ENCODE measurements at places on chromosomes 1 and 21.

DNA sequence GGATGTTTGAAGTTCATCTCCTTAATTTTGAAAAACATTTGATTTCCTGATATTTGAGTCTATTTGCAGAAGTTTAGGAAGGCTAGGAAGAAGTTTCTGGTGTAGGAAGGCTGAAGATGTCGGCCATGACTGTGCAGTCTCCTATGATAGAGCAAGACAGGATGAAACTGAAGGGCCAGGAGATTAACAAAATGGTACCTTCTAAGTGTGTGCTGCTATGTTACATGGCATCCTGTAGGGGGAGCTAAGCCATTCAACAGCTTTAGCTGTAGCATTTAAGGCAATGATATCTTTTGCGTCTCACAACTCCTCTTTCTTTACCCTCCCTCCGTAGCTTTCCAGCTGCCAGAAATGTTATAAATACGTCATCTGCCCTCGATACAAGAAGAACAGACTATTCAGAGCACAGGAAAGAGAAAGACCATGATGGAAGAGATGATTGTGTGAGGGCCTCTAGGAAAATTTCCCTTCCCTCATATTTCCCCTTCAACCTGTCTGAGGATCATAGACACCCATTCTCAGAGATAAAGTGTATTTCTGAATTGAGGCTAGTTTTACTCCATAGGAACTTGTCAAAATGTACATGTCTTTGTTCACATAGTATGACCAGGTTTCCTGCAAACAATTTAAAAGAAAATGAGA lies 61.1 kb downstream of the XCL1 start:
- DNase-seq, result no peak

GRCh38 chr1:110370827-110371226 lies 20.0 kb downstream of the SLC16A4 start:
- DNase-seq, result peak; percentile 17

GRCh38 chr21:41901099-41901498 lies 22.0 kb upstream of the PRDM15 start:
- DNase-seq, result no peak

GRCh38 chr1:25704267-25704691 lies 87.7 kb downstream of the MAN1C1 start:
- no peak for DNase-seq

GRCh38 chr1:10489291-10490055 lies 14.7 kb downstream of the PEX14 start:
- no peak for DNase-seq

- no peak for DNase-seq
Observed at GRCh38 chr1:105088166-105088565, 1338.5 kb downstream of the AMY1C start.

- no peak for DNase-seq
Observed at GRCh38 chr1:192630521-192631287, 5.2 kb upstream of the RGS13 start.

DNA sequence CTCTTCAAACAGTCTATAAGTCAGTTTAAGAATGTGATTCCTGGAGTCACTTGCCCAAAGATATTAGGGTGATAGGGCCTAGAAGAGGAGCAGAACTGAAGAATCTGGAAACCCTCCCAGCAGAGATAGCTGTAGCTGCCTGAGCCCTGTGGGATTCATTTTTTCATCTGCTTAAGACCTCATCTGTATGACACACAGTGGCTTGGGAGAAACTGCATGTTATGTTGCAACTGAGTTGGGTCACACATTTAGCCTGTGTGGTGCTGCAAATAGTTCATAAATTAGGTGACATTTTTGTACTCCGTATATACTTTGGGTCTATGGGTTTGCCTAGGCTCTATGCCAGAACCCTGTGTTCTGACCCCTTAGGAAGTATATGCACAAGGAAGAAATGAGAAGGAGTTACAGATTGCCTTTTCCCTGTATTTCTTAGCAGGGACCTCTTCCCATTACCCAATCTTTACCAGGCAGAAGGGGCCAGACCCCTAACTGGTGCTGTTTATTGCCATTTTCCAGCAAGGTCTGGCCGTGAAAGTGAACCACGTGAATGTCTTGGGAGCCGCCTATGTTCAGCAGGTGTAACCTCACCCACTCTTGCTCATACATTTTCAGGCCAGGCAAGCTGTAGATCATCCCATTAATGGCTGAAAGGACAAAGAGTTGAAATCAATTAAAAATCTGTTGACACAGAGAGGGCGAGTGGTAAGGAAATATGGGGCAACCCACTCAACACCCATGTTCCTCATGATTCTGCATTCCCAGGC lies 41.9 kb upstream of the SLC19A2 start:
- no peak for DNase-seq

DNA sequence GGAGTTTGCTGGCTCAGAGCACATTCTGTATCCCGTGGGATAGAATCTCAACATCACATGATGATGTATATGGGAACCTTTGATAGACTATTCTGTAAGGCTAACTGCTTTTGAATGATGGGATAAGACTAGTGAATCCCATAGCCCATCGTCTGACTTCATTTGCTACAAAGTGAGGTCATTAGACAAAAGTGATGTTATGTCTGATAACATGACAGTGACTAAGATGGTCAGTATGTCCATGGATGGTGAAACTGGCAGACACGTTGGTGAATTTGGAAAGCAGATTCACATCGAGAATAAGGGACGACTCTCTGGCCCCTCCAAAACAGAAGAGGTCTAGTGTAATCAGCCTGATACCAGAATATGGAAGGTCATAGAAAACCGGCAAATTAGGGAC lies 108.4 kb downstream of the HHAT start:
- no peak for DNase-seq

DNA sequence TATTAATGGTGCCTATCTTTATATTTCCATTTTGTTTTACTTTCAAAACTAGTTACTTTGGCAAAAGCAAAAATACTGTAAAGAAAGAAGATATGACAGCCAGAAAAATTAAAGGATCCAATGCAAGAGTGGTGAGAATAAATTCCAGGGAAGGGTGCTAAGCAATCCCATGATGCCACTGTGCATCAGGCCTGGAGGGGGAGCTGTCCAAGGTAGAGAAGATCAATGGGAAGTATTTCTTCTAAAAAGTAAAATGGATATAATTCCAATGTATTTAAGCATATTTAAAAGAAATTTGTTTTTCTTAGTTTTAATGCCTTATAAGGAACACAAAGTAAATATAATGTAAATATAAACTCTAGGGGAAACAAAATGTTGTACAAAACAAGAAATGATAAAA lies 1382.2 kb upstream of the B3GALT2 start:
- no peak for DNase-seq

DNA sequence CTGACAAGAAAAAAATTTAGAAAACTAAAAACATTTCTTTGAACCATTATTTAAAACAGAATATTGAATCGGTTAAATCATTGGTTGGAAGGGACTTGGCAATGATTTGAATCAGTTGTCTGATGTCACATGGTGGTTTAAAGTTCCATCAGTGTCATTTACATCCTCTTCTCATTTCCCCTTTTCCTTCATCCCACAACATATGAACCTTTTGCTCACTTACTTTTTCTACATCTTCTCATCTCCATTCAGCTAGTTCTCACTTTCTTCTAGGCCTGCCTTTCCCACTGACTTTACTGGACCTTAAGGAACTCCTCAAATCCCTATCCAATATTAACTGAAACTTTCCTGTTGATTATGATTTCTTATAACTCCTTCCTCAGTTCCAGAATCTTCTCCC lies 58.5 kb downstream of the PHACTR4 start:
- DNase-seq, result no peak

GRCh38 chr1:81582467-81582986 lies 218.2 kb upstream of the ADGRL2 start:
- no peak for DNase-seq

- DNase-seq, result no peak
Observed at GRCh38 chr21:38807986-38808385, 2.3 kb downstream of the ETS2 start.

DNA sequence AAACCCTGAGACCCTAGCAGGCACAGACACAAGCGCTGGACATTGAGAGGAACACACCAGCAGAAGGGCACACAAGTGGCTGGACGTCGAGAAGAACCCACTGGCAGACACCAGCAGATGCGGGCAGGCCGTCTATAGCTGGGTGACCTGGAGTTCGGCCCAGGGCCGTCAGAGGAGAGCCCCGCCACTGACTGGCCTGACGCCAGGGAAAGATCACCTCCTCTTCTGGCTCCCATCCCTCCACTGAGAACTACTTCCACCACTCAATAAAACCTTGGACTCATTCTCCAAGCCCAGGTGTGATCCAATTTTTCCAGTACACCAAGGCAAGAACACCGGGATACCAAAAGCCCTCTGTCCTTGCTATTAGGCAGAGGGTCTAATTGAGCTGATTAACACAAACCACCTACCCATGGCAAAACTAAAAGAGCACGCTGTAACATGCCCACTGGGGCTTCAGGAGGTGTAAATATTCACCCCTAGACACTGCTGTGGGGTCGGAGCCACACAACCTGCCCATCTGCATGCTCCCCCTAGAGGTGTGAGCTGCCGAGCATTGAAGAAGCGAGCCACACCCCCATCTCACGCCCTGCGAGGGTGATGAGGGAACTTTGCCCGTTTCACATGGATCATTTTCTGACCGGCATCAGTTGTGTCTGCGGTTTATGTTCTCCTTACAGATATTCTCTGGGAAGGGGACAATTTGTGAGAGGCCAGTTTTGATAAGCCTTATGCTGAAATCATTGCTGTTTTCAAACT lies 104.8 kb downstream of the HLX start:
- DNase-seq, result no peak

DNA sequence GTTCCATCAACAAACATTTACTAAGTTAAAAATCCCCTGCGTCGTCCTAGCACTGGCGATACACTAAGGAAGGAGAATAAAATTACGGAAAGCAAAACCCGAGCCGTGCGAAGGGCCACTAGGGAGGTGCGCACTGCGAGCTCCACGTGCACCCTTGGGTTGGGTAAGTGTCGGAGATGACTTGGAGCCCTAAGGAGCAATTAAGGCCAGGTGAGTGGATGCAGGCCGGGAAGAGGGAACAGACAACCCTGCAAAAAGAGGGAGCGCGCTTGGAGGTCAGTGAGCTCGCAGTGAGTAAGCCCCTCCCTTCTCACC lies 704 bp downstream of the WDR4 start:
- DNase-seq, result no peak

- DNase-seq, result no peak
Observed at GRCh38 chr1:239786464-239786863, 305.2 kb upstream of the FMN2 start.

DNA sequence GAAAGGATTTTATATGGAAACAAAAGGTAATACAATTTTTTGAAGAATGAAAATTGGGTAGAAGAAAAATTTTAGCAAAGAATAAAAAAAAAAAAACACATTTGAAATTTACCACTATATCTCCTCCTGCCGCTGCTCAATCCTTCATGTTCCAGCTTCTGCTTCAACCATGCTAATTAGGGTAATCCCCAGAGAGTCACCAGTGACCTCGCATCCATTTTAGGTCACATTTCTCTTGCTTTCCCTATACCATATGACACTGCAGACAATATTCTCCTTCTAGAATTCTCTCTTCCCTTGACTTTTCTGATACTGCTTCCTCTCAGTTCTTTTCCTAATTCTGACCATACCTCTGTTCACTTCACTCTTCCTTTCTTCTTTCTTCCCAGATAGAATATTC lies 237.1 kb downstream of the USH2A start:
- no peak for DNase-seq

DNA sequence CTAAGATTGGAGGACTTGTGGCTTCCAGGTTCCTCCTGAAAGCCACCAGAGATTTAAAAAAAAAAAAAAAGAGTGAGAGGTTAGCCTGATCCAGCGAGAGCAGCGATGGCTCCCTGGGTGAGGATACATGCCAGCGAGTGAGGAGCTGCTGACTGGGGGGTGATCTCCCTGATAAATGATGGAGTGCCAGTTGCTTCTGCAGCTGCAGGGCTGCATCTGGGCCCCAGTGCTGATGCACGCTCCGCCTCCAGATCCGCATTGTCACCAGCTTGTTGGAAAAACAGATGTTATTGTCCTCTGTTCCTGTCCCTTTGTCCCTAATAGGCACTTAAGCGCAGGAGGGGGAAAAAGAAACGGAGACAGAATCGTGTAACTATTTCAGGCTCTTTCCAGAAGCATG lies 28.6 kb downstream of the UBIAD1 start:
- DNase-seq, result no peak

DNA sequence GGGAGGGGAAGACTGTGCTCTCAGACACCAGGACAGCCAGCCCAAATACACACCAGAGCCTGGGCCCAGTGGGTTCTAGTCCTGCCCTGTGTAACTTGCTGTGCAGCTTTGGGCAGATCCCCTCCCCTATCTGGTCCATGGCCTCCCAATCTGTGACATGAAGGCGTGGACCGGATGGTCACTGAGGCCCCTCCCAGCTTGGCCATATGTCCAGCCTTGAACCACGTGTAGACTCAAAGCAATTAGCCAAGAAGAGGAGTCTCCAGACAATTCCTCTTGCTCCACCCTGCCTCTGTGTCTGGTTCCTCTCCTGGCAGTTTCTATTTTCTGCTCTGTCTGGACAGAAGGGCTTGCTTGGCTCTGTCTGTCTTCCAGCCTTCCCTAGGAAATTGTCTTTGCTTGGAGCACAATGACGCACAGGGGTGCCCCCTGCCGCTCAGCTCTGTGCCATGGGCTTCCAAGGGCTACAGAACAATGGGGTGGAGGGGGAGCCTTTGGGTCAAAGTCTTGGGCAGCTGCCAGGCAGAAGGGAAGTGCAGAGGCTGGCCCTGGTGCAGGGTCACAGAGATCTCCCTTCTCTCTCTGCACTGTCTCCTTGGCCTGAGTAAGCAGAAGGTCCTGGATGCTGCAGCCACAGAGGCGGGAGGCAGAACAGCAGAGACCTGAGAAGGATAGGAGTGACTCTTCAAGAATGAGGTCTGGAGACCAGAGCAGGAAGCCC lies 66.1 kb downstream of the TENT5C start:
- no peak for DNase-seq

DNA sequence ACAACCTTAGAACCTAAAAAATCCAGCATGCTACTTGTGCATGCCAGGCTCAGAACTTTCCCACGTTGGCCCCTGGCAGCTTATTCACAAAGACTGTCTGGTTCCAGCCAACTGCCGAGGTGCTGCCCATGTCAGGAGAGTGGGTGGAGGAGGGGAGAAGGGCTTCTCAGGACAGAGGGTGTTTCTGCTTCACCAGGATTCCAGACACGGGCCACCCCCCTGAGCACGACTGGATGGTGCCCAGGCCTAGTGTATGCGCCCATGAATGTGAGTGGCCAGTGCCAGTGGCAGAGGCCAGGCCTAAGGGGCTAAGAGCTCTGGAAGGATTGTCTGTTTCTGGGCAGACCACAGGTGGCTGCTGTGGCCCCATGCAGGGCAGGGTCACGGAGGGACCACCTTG lies 148.2 kb upstream of the COL6A1 start:
- DNase-seq, result no peak

DNA sequence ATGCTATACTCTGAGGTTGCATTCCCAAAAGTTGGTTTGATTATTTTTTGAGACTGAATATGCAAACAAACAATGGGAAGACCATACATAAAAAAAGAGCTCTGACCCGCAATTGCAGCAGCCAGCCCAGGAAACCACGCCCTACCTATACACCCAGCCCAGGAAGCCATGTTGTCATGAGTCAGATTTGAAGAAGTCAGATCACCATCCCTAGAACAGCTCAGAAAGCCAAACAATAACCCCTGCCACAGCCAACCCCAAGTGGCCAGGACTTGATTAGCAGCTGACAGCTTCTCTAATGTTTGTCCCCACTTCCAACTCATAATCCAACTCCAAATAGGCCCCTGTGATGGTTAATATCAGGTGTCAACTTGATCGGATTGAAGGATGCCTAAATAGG lies 621.9 kb downstream of the NPHP4 start:
- DNase-seq, result no peak

- no peak for DNase-seq
Observed at GRCh38 chr1:36910886-36911540, 123.3 kb downstream of the GRIK3 start.

All from HS-27A (cell line).